HuH-7.5 (cell line): ENCODE measurements at places on chromosomes 16 and 17.

GRCh38 chr16:83717308-83717707 is 90.5 kb upstream of the HSBP1 start:
- no peak for DNase-seq

GRCh38 chr17:5893741-5894140 is 176.4 kb upstream of the WSCD1 start:
- DNase-seq: no peak

GRCh38 chr17:42618442-42619150 is 9.1 kb downstream of the TUBG1 start:
- peak; percentile 65 for DNase-seq

DNA sequence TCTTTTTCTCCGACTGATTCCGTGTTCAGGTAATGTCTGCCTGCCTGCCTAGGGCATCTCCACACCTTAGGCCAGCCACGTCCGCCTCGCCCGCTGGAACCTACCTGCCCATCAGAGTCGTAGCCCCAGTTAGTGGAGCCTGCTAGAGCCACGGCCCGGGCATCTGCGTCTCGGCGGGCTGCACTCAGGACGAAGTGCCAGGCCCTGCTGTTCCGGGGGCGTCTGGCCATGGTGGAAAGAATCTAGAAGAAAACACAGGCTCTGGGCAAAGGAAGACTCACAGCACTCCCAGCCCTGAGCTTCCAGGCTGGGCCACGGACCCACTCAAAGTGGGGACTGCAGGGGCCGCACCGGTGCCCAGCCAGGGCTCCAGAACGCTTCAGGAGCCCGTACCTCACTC is 1.1 kb downstream of the SPSB3 start:
- DNase-seq: no peak

GRCh38 chr17:62629556-62630364 is 2.3 kb downstream of the MRC2 start:
- no peak for DNase-seq

DNA sequence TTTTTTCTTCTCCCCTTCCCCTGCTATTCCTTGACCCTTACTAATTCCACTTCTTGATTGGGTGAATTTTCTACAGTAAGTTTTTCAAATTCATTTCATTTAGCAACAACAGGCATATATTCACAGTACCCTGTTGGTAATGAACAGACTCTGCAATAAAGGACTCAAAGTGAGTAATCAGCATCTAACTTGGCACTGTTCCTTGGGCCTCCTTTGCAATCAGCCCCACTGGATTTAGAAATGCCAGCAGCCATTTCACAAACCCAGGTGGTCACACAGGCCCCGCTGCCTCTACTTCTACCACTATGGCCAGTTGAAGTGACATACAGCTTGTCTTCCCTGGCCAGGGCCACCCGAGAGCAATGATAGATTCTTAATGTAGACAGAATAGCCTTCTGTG is 113.8 kb downstream of the CYB561 start:
- no peak for DNase-seq

DNA sequence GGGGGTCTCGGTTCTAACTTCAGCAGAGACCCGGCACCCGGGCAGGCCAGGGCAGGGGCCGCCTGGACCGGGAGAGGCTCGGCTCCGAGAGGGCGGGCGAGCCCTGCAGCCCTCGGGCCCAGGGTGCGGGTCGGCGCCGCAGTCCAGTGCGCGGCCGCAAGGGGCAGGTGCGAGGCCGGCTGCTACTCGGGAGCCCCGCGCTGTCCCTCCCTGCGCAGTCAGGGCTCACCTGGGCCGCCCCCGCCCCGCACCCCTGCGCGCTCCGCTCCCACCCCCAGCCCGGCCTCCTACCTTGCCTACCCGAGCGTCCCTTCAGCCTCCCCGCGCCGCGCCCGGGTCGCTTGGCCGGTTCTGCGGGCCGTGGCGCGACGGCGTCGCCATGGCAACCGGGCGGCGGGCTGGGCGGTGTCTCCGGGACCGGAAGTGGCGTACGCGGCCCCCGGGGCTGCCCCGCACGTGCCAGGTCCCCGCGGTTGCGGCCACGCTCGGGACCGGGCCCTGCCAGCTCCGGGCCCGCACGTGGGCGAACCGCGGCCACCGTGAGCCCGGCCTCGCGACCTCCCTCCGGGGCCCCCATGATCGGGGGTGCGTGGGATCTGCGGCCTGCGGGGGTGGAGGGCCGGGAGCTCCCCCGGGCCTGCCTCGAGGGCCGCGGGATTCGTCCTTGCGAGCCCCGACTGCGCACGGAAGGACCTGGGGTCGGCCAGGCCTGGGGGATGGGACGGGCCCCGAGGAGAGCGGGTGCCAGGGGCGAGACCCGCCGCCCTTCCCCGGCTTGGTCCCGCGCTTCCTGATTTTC is at the start of gene CYB561:
Gene CYB561 (minus strand): TSS at position 353 of the 799 bp plus-strand sequence. CDS start 8,759 bp downstream, outside the sequence.
- peak; percentile 96 for DNase-seq

DNA sequence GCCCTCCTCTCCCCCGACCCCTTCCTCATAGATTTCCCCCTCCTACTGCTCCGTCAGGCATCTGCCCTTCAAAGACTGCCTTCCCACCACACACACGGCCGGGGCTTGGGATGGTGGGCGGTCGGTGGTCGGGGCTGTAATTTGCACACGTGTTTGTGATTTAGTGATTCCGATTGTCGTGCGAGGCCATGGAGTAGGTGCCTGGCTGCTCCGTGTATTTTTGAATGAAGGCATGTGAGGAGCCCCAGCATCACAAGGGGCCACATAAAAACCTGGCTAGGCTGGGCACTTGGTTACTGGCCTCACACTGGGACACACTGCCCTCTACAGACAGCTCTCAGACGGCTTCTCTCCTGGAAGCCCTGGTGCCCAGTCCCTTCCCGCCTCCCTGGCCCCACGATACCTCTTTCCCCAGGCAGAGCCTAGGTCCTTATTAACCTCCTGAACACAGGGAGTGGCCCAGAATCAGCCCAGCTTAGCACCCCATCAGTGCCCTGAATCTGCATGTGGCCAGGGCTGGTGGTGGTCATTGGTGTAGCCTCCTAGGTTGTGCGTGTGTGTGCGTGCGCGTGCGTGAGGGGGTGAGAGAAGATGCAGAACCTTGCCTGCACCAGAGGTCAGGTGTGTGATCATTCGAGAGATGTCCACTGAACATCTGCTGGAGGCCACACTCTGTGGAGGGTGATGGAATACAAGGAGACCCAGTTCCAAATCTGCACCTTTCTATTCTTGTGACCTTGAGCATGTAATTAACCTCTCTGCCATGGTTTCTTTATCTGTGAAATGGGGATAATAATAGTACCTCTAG is 1.3 kb upstream of the SOCS1 start:
- DNase-seq: peak; percentile 77

DNA sequence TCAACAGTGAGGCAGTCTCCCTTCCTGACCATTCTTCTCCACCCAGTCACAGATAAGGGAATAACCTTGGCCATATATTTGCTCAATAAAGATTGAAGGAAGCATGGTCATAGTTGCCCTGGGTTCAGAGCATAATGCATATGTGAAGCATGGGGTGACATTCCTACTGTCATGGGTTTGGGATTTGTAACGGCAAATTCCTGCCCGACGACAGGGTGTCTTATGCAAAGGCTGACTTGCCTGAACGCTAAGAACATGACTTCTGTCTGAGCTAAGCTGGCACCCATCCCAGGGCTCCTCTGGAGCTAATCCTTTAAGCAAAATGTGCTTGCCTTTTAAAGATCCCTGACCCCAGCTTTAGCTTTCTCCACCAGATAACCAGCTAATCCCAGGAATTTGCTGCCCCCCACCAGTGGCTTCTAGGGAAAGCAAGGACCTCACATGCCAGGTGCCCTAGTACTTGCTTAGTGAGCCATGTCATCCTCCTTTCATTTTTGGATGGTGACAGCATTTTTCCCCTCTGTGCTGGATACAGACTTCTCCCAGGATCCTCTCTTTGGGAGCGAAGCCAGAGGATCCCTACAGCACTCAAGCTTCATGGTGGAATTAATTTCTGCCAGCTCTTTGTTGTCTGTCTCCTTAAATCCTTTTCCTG is 11.7 kb downstream of the SLC7A6OS start:
- no peak for DNase-seq

DNA sequence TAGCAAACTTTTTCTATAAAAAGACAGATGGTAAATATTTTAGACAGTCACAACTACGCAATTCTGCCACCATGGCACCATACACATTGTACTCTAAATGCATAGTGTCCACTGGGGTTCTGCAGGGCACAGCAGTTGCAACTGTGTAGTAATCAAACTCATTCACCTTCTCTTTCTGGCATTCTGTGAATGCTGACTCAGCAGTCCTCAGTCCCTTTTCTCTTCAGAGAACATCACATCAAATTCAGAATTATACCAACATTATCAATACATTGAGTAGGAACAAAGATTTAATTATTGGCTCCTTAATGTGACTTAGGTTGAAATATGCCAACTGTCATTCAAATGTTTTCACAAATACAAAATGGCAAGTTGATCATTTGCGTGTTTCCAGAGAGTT is 74.2 kb upstream of the N4BP1 start:
- no peak for DNase-seq

GRCh38 chr17:36727052-36727451 is 125.7 kb downstream of the MRM1 start:
- no peak for DNase-seq

- DNase-seq: peak; percentile 55
Observed at GRCh38 chr17:81804559-81805399, 829 bp downstream of the GCGR start.

DNA sequence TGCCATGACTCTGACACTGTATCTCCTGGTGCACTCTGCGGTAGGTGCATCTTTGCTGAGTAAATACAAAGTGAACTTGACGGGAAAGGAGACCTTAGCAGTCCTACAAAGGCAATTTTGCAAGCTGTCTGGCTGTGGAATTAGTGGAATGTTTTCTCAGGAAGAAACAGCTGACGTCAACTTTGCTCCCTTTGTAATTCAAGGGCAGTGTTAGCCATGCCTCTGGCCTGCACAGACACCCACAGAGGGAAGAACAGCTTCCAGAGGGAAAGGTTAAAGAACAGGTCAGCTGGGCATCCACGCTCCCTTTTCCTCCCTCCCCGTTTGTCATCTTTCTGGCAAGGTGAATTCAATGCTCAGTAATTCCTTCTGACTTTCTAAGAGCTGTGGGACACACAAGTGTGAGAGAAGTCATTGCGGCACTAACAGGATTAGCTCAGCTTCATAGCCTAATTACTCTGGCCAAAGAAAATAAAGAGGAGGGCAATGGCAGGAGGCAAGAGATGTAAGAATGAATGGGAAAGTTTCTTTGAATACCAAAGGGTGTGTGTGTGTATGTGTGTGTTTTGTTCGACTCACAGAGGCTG is 476.9 kb upstream of the GOT2 start:
- no peak for DNase-seq

GRCh38 chr17:18191236-18191667 is 7.6 kb downstream of the ALKBH5 start:
- no peak for DNase-seq

DNA sequence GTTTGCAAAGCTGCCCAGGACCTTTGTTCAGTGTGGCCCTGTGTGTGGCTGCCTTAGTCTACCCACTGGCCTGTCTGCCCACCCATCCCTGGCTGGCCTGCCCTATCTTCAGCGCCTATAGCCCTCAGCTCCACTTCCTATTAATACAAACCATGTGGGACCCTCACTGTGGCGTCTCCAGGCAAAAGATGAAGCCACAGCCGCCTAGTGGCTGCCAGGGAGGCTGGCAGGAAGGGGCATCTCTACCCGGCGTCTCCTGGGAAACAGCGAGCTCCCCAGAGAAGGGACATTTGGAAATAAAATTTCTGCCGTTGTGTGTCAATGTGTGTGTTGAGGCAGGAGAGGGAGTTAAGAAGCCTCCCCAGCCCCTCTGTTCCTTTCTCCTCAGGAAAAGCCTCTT is 31.5 kb downstream of the NEUROD2 start:
- DNase-seq: no peak

GRCh38 chr17:71402007-71402406 is 718.8 kb upstream of the SOX9 start:
- no peak for DNase-seq

- no peak for DNase-seq
Observed at GRCh38 chr16:88052661-88053060, 101.4 kb downstream of the BANP start.

- DNase-seq: no peak
Observed at GRCh38 chr16:87723226-87723623, 42.6 kb downstream of the KLHDC4 start.

DNA sequence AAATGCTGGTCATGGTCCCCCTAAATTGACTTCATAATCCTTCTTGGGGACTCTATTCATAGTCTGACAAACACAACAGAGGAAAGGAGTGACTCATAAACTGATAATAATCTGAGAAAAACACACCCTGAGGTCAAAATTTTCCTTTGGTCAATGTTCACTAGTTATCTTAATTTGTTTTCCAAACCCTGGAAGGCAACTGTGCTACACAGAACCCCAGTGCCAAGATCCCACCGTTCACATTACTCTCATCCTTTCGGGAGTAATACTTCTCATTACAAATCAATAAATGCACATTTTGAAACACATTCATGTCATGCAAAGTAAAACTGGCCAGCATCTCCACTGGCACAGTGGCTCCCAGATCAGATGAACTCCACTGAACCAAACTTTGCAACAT is 23.2 kb downstream of the COIL start:
- no peak for DNase-seq

DNA sequence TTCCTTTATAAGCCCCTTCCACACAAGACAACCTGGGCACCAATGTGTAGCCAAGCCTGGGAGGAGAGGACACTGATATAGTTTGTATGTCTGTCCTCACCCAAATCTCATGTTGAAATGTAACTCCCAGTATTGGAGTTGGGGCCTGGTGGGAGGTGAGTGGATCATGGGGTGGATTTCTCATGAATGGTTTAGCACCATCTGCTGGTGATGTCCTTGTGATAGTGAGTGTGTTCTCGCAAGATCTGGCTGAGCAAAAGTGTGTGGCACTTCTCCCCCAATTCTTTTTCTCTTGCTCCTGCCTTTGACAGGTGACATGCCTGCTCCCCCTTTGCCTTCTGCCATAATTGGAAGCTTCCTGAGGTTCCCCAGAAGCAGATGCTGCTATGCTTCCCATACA is 135.8 kb downstream of the USP31 start:
- no peak for DNase-seq

GRCh38 chr16:88973007-88973410 is 4.0 kb downstream of the CBFA2T3 start:
- no peak for DNase-seq

GRCh38 chr16:10180771-10181163 is 1.5 kb downstream of the GRIN2A start:
- peak; percentile 37 for DNase-seq

- no peak for DNase-seq
Observed at GRCh38 chr16:68342620-68343019, 31.8 kb downstream of the PRMT7 start.

DNA sequence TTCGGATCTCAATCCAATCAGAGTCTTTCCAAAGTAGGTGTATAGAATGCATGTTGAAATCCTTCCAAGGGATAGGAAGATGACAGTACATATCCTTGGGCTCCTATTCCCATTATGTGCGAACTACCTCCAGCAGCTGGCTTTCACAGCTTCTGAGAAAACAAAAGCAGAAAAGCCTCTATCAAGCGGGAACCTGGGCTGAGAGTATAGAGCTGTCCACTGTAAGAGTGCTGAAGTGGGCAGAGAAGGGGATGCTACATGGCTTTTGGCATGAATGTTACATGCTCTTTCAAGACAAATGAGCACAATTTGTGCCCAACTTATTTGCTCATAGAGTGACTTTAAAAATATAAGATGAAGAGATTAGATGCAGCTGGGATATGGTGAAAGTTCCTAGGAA is 993.5 kb downstream of the CDH8 start:
- DNase-seq: no peak

GRCh38 chr16:46857368-46857945 is 26.5 kb upstream of the C16orf87 start:
- no peak for DNase-seq

GRCh38 chr17:304461-304860 is 48.1 kb downstream of the RPH3AL start:
- no peak for DNase-seq

- no peak for DNase-seq
Observed at GRCh38 chr16:24686678-24687077, 42.8 kb upstream of the TNRC6A start.
